ENCODE measurements at places on chromosomes 1 and 21.

- DNase-seq, result no peak
Observed at GRCh38 chr1:155522069-155522468, 40.5 kb downstream of the ASH1L start.

DNA sequence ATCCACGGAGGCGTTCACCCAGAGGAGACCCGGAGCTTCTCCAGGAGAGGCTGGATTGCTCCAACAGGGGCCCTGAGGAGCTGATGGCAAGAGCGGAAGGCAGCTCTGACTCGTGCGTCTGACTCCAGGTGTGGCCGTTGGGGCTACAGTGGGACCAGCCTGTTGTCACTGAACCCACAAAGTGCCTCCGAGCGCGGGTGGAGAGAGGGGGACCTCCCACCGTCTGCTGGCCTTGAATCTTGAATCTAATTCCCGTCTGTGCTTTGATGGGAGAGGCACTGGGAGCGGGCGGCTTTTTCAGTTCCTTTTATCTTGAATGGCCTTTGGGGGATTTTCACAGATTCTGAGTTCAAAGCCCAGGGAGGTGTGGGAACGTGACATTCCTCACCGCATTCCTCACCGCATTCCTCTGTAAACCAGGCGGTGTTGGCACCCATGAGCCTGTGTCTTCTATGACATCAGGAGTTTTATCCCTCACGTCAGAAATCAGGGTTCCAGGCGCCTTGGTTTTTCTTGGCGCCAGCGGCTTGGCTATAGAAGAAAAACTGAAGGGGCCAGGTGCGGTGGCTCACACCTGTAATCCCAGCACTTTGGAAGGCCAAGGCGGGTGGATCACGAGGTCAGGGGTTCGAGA, 39.2 kb upstream of the COL18A1 start:
- DNase-seq, result peak; percentile 81

DNA sequence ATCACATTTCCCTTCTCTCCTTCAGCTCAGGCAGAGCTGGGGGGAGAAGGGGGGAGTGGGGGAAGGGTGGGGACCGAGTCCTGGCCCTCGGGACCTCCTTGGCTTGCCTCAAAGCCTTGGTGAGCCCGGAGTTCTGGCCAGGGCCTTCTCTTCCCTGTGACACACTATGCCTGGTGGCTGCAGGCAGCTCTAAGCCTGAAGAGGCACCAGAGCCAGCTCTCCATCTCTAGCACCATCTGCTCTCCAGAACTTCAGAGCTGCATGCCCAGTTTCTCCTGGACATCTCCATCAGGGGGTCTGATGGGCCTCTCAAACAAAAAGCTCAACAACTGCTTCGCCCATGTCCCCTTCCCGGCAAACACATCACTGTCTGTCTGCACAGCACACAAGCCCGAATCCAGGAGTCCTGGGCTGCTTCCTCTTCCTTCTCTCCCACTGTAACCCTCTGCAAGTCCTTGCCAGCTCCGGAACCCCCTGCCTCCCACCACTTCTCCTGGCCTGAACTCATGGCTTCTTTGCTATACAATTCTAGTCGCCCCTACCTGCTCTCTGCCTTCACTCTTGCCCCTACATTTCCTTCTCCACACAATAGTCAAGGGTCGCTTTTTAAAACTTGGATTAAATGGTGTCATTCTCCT, 26.5 kb downstream of the KIAA1614 start:
- no peak for DNase-seq

- no peak for DNase-seq
Observed at GRCh38 chr1:215529111-215529510, 38.0 kb upstream of the KCTD3 start.

- no peak for DNase-seq
Observed at GRCh38 chr1:209387969-209388329, 195.6 kb upstream of the CAMK1G start.

- DNase-seq, result no peak
Observed at GRCh38 chr1:29338908-29339575, 102.7 kb downstream of the PTPRU start.

DNA sequence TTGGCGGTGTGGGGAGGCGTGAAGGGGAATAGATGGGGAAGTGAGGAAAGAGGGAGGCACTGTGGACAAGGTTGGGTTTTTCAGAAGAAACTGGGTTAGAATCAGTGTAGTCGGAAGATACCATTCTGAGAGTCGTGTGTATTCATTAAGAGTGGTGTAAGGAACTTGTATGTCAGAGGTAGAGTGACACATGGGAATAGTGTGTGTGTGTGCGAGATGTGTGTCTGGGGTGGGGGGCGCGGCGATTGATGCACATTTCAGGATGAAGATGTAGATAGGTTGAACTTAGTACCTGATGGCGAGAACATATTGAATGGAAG, 878 bp downstream of the SMG7 start:
- no peak for DNase-seq

GRCh38 chr1:28244549-28245251, 8.8 kb downstream of the ATP5IF1 start:
- DNase-seq, result no peak

- DNase-seq, result no peak
Observed at GRCh38 chr21:40706806-40707655, 139.9 kb downstream of the DSCAM start.

- peak; percentile 18 for DNase-seq
Observed at GRCh38 chr21:31158789-31159581, 120.7 kb upstream of the KRTAP19-8 start.

GRCh38 chr1:177343445-177343844, 172.7 kb downstream of the BRINP2 start:
- no peak for DNase-seq

GRCh38 chr1:180221462-180221861, 8.6 kb upstream of the LHX4 start:
- DNase-seq, result no peak

GRCh38 chr1:92858564-92859399, 26.9 kb downstream of the RPL5 start:
- peak; percentile 75 for DNase-seq

DNA sequence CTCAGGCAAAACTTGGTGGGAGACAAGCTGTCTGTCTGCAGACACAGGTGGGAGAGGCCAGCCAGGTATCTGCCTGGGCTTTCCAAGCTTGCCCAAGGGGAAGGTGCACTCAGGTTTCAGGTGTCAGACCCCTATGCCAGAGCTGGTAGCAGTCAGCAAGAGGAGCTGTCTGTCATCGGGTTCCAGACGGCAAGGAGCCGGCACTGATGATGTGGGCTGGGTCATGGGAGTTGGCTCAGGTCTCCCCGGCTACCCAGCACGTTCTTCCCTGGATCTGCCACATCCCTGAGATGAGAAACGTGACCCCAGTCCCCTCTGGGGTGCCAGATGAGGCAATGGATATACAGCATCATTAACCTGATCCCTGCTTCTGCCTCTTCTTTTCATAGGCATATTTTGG, 23.0 kb downstream of the TMCC2 start:
- no peak for DNase-seq

- no peak for DNase-seq
Observed at GRCh38 chr1:3675436-3675835, 23.1 kb downstream of the TP73 start.

GRCh38 chr1:9689011-9689706, 37.6 kb downstream of the PIK3CD start:
- peak; percentile 91 for DNase-seq
